ENCODE measurements at places on chromosomes 5 and 9. TPM values are rescaled to one million over a fixed set of nuclear protein-coding genes. Genes with fewer than 3 reads are reported as not detected.

Gene SECISBP2
- total RNA-seq: 18.5 TPM

Gene SHISAL2B
- total RNA-seq: not detected

Gene SLC34A1
- total RNA-seq: not detected

Gene ACER2
- total RNA-seq: 3.0 TPM

Gene DMRT3
- total RNA-seq: not detected

Gene SH3GL2
- total RNA-seq: 0.07 TPM

Gene PITX1
- total RNA-seq: 31.5 TPM

Gene TMC1
- 0.05 TPM for total RNA-seq

Gene ARID3C
- total RNA-seq: 0.10 TPM

Gene CEMIP2
- 71.7 TPM for total RNA-seq

Gene RXRA
- 42.7 TPM for total RNA-seq

Gene ARL14EPL
- total RNA-seq: not detected

Gene CARD9
- total RNA-seq: 0.85 TPM

Gene NKD2
- total RNA-seq: 13.3 TPM

Gene ABO
- not detected for total RNA-seq
